Activated naive CD8-positive, alpha-beta T cell treated with anti-CD3 and anti-CD28 coated beads, Interleukin-2, amount 10 ng/mL, durations not matched to agents 7 days and 5 days (primary cell): ENCODE measurements at places on chromosomes 4 and X. TPM values are rescaled to one million over a fixed set of nuclear protein-coding genes. Genes with fewer than 3 reads are reported as not detected.

The LUZP4 gene
- total RNA-seq = not detected

- H3K27ac ChIP-seq = no peak overlapping the region
- peaks cover 11% of the 10 kb centered on the region for H3K4me1 ChIP-seq
- no peaks in the 10 kb centered on the region for H3K27me3 ChIP-seq
- no peak overlapping the region for H3K4me3 ChIP-seq
These were observed 135.5 kb downstream of the PTTG2 start for GRCh38 chr4:38095691-38096090.

The SH2D1A gene
- 45.8 TPM for total RNA-seq

DNA sequence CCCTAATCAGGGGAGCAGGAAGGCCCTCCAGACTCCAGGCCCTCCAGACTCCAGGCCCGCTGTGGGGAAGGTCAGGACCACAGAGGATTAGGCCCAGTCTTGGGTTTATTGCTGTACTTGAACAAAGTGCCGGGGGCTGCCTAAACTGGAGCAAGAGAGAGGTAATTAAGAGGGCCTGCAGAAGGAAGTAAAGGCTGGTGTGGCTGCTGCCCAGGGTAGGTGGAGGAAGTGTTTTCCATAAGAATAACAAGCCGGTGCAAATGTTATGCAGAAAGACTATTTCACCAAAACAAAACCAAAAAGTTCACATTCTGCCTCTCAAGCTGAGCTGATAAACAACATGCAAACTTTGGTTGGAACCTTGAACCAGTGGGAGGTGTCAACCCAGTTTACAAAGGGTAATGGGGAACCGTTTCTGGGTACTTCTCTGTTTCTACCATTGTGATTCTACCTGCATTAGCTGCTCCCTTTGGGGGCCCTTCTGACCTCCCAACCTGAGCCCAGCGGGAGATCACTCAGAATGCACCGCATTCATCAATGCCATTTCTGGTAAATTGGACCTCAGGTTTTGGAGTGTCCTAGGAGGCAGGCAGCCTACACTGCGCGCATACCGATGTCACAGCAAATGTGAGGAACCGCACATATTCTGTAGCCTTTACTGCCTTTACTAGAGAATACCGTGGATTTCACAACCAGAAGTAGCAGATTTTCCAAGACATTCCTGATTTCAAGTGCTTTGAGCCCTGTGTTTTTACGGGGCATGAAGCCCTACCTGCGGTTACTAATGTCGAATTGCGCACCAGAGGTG, 59.7 kb upstream of the BCOR start:
- H3K4me3 ChIP-seq = peak overlapping the region; percentile 40
- H3K27ac ChIP-seq = no peak overlapping the region
- peaks cover 3% of the 10 kb centered on the region for H3K27me3 ChIP-seq
- no peaks in the 10 kb centered on the region for H3K36me3 ChIP-seq

The XAGE1A gene
- not detected for total RNA-seq

GRCh38 chrX:43880425-43880824, 1.8 kb downstream of the MAOB start:
- no peak for DNase-seq
- H3K4me1 ChIP-seq = peaks cover 2% of the 10 kb centered on the region
- no peak overlapping the region for H3K27ac ChIP-seq

DNA sequence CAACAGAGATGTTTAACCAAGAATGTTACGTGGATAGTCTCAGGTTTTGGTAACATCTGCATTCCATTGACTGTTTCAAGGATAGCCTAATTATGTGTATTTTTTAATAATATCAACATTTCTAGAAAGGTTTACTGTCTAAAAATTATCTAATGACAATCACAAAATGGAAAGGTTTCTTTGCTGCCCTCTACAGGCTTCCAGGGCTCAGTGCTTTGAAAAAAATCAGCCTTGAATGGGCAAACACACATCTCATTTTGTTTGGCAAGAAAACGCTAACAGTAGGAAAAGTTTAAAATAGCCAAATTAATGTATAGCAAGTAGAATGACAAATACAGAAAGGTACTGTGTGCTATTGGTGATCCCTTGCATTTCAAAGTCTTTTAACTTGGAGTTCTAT, 223.4 kb upstream of the PRPS2 start:
- no peaks in the 10 kb centered on the region for H3K36me3 ChIP-seq
- no peak overlapping the region for H3K27ac ChIP-seq
- no peak for DNase-seq
- no peaks in the 10 kb centered on the region for H3K27me3 ChIP-seq
- H3K4me3 ChIP-seq = no peak overlapping the region
- H3K4me1 ChIP-seq = no peaks in the 10 kb centered on the region

The RAB33A gene
- 33.1 TPM for total RNA-seq

- peaks cover 27% of the 10 kb centered on the region for H3K27me3 ChIP-seq
- DNase-seq = no peak
- peaks cover 14% of the 10 kb centered on the region for H3K4me1 ChIP-seq
These were observed 574 bp downstream of the BST1 start for GRCh38 chr4:15703439-15703838.

- H3K27ac ChIP-seq = no peak overlapping the region
- H3K27me3 ChIP-seq = no peaks in the 10 kb centered on the region
- H3K36me3 ChIP-seq = no peaks in the 10 kb centered on the region
- no peak overlapping the region for H3K4me3 ChIP-seq
- DNase-seq = no peak
These were observed 2.9 kb upstream of the PPP4R3C start for GRCh38 chrX:27466051-27466450.

DNA sequence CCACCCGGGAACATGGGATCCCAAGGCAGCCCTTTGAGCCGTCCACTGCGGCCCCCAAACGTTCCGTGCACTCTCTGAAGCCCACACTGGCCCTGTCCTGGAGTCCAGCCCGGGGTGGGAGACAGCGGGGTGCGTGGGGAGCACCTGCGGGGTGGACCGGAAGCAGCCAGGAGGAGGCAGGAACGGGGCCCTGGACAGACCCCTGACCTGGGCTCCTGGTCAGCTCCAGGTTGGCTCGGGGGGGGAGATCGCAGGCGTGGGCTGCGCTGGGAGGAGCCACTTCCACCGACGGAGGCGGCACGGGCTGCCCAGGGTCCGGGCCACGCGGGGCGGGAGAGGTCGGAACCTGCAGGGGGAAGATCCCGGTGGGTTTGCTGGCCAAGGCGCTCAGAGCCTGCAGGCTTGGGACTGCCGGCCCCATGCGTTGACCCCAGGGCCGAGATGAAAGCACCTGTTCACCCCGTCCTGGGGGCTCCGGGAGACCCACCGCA, 5.7 kb upstream of the PLCXD1 start:
- no peak for DNase-seq
- H3K36me3 ChIP-seq = peaks cover 7% of the 10 kb centered on the region
- peaks cover 3% of the 10 kb centered on the region for H3K27me3 ChIP-seq

DNA sequence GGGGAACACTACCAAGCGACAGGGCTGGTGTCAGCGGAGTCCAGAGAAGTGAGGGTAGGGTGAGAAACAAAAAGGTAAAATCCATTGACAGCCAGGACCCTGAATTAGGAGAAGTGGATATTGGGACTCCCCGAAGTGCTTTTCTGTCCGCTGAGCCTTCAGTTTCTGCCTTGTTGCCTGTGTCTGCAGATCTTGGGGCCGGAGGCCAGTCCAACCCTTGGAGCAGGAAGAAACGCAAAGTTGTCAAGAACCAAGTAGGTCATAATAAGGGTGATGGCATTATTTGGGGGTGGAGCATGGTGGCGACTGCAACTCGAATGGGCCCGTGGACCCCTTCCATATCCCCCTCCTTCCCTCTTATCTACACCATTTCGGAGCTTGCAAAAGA, 1.0 kb downstream of the ARMCX1 start:
- H3K36me3 ChIP-seq = no peaks in the 10 kb centered on the region
- no peak for DNase-seq
- H3K4me3 ChIP-seq = peak overlapping the region; percentile 77
- no peak overlapping the region for H3K27ac ChIP-seq
- H3K27me3 ChIP-seq = peaks cover 5% of the 10 kb centered on the region
- peaks cover 5% of the 10 kb centered on the region for H3K4me1 ChIP-seq

The AFM gene
- not detected for total RNA-seq

- no peaks in the 10 kb centered on the region for H3K36me3 ChIP-seq
- no peak overlapping the region for H3K4me3 ChIP-seq
- no peak overlapping the region for H3K27ac ChIP-seq
- no peak for DNase-seq
- no peaks in the 10 kb centered on the region for H3K27me3 ChIP-seq
- H3K4me1 ChIP-seq = no peaks in the 10 kb centered on the region
These were observed 2295.4 kb downstream of the ARAP2 start for GRCh38 chr4:33948921-33949320.

DNA sequence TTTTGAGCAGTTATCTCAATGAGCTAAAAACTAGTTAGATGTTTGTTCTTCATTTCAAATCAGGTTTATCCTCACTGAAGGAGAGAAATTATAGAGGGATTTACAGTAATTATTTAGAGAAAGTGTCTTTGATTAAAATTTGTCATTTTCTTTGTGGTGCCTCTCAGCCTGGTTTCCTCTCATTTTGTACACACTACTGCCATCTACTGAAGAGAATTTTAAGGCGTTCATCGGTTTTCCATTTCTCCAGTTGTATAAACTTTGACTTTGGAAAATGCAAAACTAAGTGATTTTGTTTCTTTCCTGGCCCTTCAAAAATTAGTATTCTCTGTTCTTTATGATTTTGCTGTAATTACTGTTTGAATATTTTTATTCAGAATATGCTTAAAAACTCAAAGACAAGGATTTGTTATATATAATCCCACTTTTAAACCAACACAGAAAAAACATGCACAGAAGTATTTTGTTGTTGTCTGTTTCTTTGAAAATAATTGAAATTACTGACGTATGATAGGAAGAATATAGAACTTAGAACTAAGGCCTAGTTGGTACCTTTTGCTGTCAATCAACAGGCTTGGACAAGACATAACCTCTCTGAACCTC, 34.4 kb upstream of the ANXA3 start:
- H3K4me1 ChIP-seq = no peaks in the 10 kb centered on the region
- no peak overlapping the region for H3K4me3 ChIP-seq
- no peak for DNase-seq
- H3K27me3 ChIP-seq = peaks cover 19% of the 10 kb centered on the region
- no peak overlapping the region for H3K27ac ChIP-seq

DNA sequence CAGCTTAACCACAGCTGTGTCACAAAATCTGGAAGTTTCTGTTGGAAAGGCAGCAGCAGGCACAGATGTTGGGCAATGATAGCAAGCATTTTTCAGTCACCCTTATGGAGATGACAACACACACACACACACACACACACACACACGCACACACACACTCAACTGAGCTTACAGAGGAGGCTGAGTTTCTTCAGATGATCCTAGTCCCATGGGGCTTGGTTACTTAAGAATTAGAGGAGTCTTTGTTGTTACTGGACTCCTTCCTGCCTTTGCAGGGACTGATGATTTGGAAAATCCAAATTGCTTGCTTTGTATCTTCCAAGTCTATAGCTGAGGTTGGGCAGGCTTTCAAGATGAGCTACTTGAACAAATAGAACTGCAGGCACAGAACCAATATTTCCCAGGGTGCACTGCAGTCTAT, 740.1 kb upstream of the PITX2 start:
- no peaks in the 10 kb centered on the region for H3K36me3 ChIP-seq
- H3K4me3 ChIP-seq = no peak overlapping the region
- DNase-seq = no peak
- no peak overlapping the region for H3K27ac ChIP-seq
- no peaks in the 10 kb centered on the region for H3K4me1 ChIP-seq

DNA sequence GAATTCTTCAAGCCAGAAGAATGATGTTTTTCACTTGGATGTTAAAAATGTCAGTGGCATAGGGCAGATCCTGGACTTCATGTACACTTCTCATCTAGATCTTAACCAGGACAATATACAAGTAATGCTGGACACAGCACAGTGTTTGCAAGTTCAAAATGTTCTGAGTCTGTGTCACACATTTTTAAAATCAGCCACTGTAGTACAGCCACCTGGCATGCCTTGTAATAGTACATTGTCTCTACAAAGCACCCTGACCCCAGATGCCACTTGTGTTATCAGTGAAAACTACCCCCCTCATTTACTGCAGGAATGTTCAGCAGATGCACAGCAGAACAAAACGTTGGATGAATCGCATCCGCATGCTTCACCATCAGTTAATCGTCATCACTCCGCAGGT, 11.9 kb downstream of the ZBTB49 start:
- H3K36me3 ChIP-seq = peaks cover 11% of the 10 kb centered on the region
- peaks cover 4% of the 10 kb centered on the region for H3K4me1 ChIP-seq
- DNase-seq = no peak
- H3K4me3 ChIP-seq = no peak overlapping the region
- no peaks in the 10 kb centered on the region for H3K27me3 ChIP-seq
- no peak overlapping the region for H3K27ac ChIP-seq

The MAGIX gene
- 1.1 TPM for total RNA-seq
